ENCODE measurements at places on chromosomes 2 and 18.

DNA sequence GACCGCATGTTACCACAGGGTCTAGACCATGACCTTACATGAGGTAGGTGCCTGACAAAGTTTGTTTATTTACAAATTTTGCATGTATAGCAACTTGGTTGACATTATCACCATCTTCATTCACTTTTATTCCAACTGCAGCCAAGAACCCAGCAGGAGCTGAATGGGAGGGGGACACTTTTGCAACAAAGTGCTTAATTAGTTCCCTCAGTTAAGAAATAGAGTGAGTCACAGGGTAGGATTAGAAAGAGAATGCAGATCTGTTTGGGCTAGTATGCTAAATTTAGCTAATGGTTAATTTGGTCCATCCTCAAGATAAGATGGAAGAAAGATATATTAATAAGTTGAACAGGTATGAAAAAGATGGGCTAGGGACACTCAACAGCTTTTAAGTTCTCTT lies 678.9 kb downstream of the ARHGAP15 start:
- no peak for DNase-seq

GRCh38 chr2:160251569-160251968 lies 51.5 kb upstream of the ITGB6 start:
- no peak for DNase-seq

DNA sequence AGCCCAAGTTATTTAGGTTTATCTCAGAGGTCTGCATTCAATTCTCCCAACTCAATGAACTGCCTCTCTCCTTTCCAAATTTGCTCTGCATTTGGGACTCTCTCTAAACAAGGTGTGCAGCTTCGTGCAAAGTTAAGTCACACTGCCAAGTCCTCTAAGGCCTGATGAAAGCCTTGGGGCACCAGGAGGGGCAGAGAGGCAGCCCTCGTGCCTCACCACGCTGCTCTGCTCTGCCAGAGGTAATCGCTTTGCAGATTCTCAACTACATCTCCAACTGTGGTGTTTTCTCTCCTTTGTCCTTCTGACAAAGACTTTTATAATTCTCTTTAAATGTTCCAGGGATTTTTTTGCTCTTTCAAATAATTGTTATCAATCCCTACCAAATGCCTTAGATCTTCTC lies 283.0 kb downstream of the MEIS1 start:
- DNase-seq: no peak

- DNase-seq: peak; percentile 67
Measured at GRCh38 chr2:203934041-203934492, 2.5 kb upstream of the ICOS start.

GRCh38 chr2:46187112-46187618 lies 110.0 kb upstream of the EPAS1 start:
- no peak for DNase-seq

GRCh38 chr2:127700527-127701192 lies 637 bp upstream of the SFT2D3 start:
- DNase-seq: peak; percentile 83

DNA sequence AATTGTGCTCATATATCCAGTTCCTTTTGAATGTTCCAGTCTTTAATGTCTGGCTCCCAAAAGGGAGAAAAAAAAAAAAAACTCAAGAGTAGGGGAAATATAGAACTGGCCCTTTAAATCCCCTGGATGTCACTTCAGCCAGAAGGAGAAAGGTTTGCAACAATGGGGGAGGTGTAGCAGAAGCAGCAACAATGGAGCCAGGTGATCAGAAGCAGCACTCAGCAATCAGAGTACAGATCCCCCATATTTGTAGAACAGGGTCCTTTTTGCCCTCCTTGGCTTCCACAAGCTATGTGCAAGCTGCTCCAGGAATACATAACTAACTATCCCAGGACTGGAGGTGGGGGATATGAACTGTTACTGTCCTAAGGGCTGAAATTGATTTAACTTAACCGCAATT lies 25.8 kb upstream of the ZNF397 start:
- no peak for DNase-seq

GRCh38 chr2:16067866-16068551 lies 127.7 kb downstream of the MYCN start:
- DNase-seq: no peak

DNA sequence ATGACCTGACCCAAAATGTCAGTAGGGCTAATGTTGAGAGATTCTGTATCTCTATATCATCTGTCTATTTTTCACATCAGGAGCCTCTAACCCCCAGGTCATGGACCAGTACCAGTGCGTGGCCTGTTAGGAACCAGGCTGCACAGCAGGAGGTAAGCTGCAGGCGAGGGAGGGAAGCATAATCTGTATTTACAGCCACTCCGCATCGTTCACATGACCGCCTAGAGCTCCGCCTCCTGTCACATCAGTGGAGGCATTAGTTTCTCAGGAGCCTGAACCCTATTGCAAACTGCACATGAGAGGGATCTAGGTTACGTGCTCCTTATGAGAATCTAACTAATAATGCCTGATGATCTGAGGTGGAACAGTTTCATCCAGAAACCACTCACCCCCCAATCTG lies 180.6 kb downstream of the RDH14 start:
- no peak for DNase-seq

DNA sequence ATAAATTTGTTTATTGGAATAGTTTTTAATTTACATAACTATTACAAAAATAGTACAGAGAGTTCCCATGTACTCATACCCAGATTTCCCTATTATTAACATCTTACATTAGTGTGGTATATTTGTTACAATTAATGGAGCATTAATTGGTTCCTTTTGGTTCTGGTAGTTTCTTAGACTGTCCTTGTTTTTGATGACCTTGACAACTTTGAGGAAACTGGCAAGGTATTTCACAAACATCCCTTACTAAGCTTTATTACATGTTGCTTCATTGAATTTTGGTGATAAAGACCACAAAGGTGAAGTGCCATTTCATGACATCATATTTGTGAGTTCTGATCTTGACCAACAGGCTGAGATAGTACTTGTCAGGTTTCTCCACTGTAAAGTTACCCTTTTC lies 379.0 kb upstream of the GCFC2 start:
- no peak for DNase-seq

DNA sequence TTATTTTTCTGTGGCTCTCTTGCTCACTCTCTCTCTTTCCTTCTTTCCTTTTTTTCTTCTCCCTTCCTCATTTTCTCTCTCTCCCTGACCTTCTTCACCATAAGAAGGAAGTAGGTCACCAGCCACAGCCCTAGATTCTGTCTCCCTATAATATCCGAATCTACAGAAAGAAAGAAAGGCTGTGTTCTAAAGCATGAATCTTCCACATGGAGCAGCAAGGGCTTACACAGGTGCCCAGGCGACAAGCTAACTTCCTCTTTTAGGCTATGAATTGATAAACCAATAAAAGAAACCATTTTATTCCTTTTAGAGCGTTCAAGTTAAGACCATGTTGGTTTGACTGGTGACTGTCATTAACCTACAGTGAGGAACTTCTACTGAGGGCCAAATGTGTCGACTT lies 49.3 kb downstream of the CACNB4 start:
- no peak for DNase-seq

DNA sequence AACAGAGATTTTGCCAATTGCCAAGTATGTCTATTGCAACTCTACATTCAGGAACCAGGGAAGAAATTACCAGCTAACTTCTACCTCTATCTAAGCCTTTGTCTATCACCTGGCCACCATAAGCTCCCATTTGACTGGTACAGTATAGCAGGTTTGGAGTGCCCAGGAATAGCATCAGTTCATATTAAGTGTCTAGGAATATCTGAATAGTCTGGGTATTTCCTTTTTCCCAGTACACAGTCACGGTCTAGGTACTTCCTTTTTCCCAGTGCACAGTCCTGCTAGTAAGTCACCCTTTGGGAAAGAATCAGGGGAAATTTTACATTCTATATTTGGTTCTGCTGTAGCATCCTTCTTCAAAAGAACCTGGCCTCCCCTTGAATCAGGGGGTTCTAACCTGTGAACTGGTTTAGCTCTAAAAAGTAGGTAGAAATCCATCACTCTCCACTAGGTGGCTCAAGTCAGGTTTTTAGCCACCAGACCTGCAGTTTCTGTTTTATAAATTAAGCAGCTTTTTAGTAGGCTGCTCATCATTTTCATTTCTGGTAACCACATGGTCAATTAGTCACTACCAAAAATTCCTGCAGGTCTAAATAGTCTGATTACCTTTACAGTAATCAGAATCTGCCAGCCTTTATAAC lies 49.3 kb upstream of the DNAJC10 start:
- DNase-seq: peak; percentile 6

GRCh38 chr2:174750923-174751441 lies 13.3 kb downstream of the CHRNA1 start:
- DNase-seq: peak; percentile 31

GRCh38 chr2:120346667-120347358 lies 877 bp downstream of the INHBB start:
- DNase-seq: no peak

- DNase-seq: no peak
Measured at GRCh38 chr2:184683911-184684310, 85.6 kb downstream of the ZNF804A start.

DNA sequence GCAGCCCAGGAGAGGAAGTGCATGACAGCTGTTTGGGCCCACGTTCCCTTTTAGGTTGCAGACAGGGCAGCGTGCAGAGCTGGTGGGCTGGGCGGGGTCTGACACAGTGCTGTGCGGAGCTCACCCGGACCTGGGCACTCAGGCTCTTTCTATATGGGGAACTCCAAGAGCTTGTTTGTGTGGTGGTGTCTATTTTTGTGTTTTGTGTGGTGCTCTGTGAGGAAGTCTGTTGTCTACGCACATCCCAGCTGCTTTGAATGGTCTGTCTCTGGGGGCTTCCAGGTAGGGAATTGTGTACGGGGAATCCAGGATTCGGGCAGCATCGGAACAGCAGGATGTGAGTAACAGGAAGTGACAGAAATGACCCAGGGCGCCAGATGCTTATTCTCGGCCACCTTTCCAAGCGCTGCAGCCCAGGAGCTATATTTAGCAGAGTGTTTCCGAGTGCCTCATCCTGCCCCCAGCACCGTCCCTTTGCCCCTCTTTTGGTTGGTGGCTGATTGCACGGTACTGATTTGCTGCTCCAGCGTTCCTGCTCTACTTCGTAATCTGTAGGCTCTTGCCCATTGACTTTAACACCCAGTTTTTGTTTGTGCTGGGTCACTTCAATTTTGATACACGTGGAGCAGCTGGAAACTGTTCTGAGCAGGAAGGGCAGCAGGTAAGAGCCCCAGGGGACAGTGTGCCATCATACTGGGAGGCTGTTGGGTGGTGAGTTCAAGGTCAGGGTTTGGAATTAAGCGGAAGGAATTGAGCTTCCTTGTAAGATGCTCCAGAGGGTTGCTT lies 64.7 kb downstream of the DGKD start:
- peak; percentile 65 for DNase-seq

GRCh38 chr18:25099895-25100294 lies 252.1 kb downstream of the ZNF521 start:
- no peak for DNase-seq

DNA sequence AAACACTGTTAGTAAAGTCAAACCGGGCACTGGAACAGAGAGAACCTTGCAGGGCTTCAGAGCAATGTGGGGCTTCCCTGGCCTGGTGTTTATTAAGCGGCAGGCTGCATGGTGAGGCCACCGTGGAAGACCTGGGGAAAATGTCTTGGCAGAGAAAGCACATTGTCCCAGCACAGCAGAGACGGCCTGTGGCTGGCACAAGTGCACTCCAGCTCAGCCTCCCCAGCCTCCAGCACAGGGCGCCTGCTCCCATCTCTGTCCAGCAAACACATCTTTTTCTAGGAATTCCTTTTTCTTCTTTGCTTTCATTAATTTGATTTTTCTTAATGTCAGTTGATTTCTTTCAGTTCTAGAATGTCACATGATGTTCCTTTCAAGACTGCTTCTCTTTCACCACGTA lies 138.2 kb upstream of the NFATC1 start:
- DNase-seq: no peak

DNA sequence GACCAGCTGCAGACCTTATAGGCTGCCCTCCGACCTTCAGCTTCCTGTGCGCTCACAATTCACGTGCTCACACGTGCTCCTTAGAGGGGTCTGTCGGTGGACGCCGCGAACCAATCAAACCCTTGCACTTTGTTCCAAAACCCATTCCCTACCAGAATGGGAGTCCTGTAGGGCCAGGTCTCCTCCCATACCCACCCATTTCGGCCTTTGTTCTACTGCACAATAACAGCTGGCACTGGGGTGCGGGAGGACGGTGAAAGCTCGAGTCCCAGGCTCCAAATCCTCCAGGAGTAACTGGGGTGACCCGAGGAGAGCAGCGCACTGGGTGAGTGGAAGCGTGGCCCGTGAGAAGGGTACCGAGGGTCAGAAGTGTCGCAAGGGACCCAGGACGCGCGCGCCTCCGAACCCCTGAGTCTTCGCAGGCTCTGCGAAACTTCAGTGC lies 13.0 kb downstream of the SIX3 start:
- DNase-seq: no peak

DNA sequence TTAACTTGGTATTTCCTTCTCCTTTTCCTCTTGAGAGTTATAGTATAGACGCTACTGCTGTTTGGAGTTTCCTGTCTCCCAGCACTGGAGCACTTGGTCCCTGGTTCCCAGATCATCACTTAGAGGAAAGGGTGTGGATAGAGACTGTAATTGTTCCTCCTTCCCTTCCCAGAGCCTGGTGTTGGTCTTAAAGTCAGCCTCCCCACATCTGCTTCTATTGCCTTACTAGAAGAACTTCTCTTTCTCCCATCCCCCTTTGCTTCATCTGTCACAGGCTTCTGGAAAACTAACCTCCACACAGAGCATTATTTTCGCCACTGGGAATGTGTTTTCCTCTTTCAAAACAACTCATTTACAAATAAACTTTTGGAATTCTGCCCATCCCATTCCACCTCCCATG lies 131.0 kb downstream of the CCDC85A start:
- no peak for DNase-seq

- DNase-seq: no peak
Measured at GRCh38 chr2:26521054-26521912, 43.4 kb upstream of the OTOF start.

- DNase-seq: no peak
Measured at GRCh38 chr18:76874642-76875389, 52.5 kb downstream of the ZNF236 start.

Measured in CD4-positive, alpha-beta T cell treated with Interferon alpha-2 for 1 hour (primary cell).